ENCODE measurements at places on chromosomes 16 and 17. TPM values are rescaled to one million over a fixed set of nuclear protein-coding genes. Genes with fewer than 3 reads are reported as not detected.

DNA sequence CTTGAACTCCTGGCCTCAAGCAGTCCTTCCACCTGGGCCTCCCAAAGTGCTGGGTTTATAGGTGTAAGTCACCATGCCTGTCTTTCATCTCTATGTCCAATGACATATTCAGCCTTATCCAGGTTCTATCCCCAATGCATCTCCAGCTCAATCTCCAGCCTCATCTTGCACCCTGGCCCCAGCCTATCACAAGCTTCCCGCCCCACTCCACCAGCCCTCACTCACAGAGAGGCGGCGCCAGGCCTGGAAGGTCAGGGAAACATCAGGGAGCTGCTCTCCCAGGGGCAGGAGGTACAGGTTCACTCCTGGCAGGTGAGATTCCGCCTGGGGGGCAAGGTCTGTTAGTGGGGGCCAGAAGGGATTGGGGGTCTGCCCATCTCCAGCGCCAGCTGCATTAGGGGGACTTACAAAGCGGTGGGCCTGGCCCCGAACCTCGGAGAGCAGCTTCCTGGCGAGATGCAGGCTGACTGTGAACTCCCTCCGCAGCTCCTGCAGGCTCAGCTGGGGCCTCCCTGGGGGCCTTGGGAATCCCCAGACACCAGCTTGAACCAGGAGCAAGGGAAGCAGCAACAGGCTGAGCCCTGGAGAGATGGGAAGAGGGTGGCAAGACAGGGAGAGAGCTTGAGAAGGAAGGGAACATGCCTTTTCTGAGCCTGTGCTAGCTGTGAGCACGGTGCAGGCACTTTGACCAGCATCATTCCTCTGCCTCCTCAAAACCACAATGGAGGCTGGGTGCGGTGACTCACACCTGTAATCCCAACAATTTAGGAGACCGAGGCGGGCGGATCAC is 3.0 kb downstream of the IL27 start:
- no peaks in the 10 kb centered on the region for H3K4me1 ChIP-seq
- no peak for DNase-seq
- H3K27me3 ChIP-seq = peaks cover 12% of the 10 kb centered on the region
- no peak overlapping the region for H3K4me3 ChIP-seq

- H3K4me3 ChIP-seq = peak overlapping the region; percentile 37
- no peak overlapping the region for H3K27ac ChIP-seq
- no peaks in the 10 kb centered on the region for H3K27me3 ChIP-seq
- no peaks in the 10 kb centered on the region for H3K4me1 ChIP-seq
Measured at GRCh38 chr17:21511363-21512195, 135.4 kb downstream of the KCNJ12 start.

TMEM235 gene
- polyA plus RNA-seq = 2.3 TPM

DNA sequence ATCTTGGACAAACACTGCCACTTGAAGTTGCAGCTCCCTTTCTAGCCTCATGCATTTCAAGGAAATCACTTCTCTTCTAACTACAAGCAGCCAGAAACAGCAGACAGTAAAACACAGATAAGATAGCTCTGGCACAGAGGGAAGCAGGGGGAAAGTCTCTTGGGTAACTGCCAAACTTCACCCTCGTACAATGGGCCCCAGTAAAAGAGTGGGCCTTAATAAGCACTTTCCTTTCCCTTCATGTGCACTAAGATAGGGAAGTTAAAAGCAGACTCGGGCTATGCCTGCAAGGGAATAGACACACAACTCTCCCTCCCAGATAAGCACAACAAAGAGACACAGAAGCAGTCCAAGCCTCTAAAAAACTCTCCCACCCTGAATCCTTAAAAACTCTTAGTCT is 4.2 kb upstream of the KRTAP4-5 start:
- DNase-seq = peak; percentile 35
- H3K27me3 ChIP-seq = peaks cover 5% of the 10 kb centered on the region
- H3K36me3 ChIP-seq = no peaks in the 10 kb centered on the region
- no peak overlapping the region for H3K4me3 ChIP-seq
- H3K27ac ChIP-seq = peak overlapping the region; percentile 81

DNA sequence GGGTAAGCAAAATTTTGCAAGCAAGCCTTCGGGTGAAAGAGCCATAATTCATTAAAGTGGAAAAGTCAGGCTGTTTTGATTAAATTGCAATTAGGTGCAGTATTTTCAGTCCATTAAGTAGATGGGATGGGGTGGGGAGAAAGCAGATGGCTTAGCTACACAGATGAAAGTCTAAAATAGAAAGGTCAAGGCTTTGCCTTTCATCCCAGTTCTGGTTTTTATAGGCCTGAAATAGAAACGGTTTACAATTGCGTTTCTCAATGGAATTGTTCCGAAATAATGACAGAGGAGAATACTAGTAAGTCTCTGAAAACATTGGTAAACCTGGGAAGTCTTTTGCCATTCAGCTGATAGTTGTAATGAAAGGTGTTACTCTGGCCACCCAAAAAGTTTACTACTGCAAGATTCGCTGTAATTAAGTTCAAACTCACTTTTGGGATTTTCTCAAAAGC is 1.5 kb downstream of the PPM1E start:
- no peaks in the 10 kb centered on the region for H3K36me3 ChIP-seq
- DNase-seq = no peak
- peak overlapping the region; percentile 65 for H3K4me3 ChIP-seq

GRCh38 chr17:73166731-73167581 is 2.1 kb downstream of the SSTR2 start:
- H3K27ac ChIP-seq = no peak overlapping the region
- H3K4me3 ChIP-seq = no peak overlapping the region
- DNase-seq = no peak
- peaks cover 4% of the 10 kb centered on the region for H3K4me1 ChIP-seq

DNA sequence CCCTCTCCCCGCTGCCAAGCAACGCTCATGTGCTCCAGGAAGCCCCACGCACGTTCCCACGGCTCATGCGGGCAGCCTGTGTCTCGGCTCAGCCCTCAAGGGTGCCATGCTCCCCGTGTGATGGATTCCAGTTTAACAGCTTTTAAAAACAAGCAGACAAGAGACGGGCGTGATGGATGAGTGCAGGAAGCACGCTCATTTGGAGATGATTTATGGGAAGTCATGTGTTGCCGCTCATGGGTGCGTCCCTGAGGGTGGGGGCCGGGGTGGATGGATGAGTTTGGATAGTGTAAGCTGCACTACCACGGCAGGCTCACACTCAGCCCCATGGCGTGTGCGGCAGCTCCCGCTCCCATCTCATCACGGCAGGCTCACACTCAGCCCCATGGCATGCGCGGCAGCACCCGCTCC is 132.8 kb downstream of the RBFOX3 start:
- peaks cover 94% of the 10 kb centered on the region for H3K27me3 ChIP-seq
- no peak overlapping the region for H3K27ac ChIP-seq
- no peaks in the 10 kb centered on the region for H3K4me1 ChIP-seq
- no peak overlapping the region for H3K4me3 ChIP-seq

GRCh38 chr16:24728891-24729242 is 584 bp upstream of the TNRC6A start:
- H3K27ac ChIP-seq = peak overlapping the region; percentile 99
- peaks cover 26% of the 10 kb centered on the region for H3K4me1 ChIP-seq
- no peaks in the 10 kb centered on the region for H3K27me3 ChIP-seq
- no peak for DNase-seq
- peak overlapping the region; percentile 100 for H3K4me3 ChIP-seq

NDUFB10 gene
- polyA plus RNA-seq = 518 TPM

- no peaks in the 10 kb centered on the region for H3K27me3 ChIP-seq
- H3K4me3 ChIP-seq = no peak overlapping the region
- H3K4me1 ChIP-seq = no peaks in the 10 kb centered on the region
- peak overlapping the region; percentile 30 for H3K27ac ChIP-seq
- H3K36me3 ChIP-seq = no peaks in the 10 kb centered on the region
- no peak for DNase-seq
Measured at GRCh38 chr17:16243385-16243784, 26.4 kb downstream of the PIGL start.

GRCh38 chr16:80161799-80162739 is 378.7 kb upstream of the DYNLRB2 start:
- H3K4me1 ChIP-seq = no peaks in the 10 kb centered on the region
- no peaks in the 10 kb centered on the region for H3K27me3 ChIP-seq
- H3K27ac ChIP-seq = no peak overlapping the region
- no peak overlapping the region for H3K4me3 ChIP-seq
- DNase-seq = no peak

ARL4D gene
- polyA plus RNA-seq = 39.0 TPM

GRCh38 chr17:70357190-70357589 is 187.9 kb downstream of the KCNJ2 start:
- DNase-seq = no peak
- no peaks in the 10 kb centered on the region for H3K36me3 ChIP-seq
- H3K27ac ChIP-seq = no peak overlapping the region
- H3K4me3 ChIP-seq = no peak overlapping the region
- no peaks in the 10 kb centered on the region for H3K4me1 ChIP-seq

DNA sequence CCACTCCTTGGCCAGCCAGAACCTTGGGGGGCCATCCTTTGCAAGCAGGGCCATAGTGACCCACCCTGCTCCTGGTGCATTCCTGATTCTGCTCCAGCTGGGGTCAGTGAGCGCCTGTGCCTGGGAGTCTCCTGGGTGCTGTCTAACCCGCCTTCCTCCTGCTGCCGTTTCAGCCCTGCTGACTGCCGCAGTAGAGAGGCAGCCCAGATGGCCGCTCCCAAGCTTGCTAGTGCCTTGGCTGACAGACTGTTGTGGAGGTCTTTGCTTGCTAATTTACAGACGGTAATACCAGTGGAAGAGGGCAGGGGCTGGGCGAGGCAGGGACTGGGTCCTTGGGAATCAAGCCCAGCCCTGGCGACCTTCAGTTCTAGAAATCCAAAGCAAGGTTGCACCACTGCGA is 99.6 kb downstream of the SOCS1 start:
- H3K27ac ChIP-seq = no peak overlapping the region
- peaks cover 11% of the 10 kb centered on the region for H3K4me1 ChIP-seq
- no peak overlapping the region for H3K4me3 ChIP-seq

- H3K36me3 ChIP-seq = no peaks in the 10 kb centered on the region
- H3K27ac ChIP-seq = no peak overlapping the region
- peaks cover 27% of the 10 kb centered on the region for H3K4me1 ChIP-seq
- peak overlapping the region; percentile 13 for H3K4me3 ChIP-seq
Measured at GRCh38 chr17:79813297-79814126, 16.6 kb upstream of the CBX8 start.

PRKCA gene
- 3.1 TPM for polyA plus RNA-seq
